ENCODE measurements at places on chromosomes 3 and 15.

GRCh38 chr15:27101982-27102381 lies 131.0 kb downstream of the GABRG3 start:
- no peak for DNase-seq

- DNase-seq: no peak
Measured at GRCh38 chr3:2568929-2569328, 470.3 kb downstream of the CNTN4 start.

GRCh38 chr3:37456270-37456708 lies 281.9 kb upstream of the LRRFIP2 start:
- no peak for DNase-seq

GRCh38 chr3:58585005-58585786 lies 8.0 kb upstream of the FAM107A start:
- DNase-seq: peak; percentile 9

DNA sequence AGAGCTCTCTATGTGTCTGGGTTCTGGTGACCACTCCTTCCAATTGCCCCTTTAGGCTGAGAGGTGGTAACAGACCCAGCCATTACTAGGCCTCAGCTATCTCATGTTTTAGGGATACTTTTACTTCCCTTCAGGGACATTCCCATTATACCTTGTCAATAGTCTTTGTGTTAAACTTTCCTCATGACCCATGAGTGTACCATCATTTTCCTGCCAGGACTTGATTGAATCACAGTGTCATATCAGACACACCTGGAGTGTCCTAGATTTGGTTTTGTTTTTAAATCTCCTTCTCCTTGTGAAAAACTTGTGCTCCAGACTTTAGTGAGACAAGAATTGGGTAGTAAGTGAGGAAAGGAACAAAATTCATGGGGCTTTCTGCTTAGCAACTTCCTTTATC lies 136.6 kb downstream of the KCNAB1 start:
- DNase-seq: no peak

DNA sequence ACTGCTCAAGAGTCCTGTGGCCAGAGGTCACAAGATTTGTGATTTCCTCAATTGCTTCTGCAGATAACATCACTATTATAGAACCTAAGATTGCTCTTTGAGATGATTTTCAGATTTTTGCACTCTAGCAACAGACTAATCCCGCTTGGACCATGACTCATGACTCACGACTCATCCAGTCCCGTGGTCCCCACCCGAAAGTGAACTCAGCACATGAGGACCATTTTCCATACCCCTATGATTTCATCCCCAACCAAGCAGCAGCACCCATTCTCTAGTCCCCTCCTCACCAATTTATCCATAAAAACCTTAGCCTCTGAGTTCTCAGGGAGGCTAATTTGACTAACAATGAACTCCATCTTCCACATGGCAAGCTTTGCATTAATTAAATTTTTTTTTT lies 106.3 kb upstream of the ALCAM start:
- no peak for DNase-seq

DNA sequence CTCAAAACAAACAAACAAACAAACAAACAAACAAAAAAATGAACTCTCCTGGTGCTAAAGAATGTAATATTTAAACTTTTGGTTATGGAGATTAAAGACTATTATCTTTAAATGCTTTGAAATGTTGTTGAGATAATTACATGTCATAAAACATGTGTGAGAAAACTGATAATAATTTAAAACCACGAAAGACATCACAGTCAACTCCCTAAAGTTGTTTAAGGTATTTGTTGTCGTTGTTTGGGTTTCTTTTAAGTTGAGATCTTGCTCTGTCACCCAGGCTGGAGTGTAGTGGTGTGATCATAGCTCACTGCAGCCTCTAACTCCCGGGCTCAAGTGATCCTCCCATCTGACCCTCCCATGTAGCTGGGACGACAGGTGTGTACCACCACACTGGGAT lies 12.0 kb downstream of the EFCAB12 start:
- DNase-seq: no peak

DNA sequence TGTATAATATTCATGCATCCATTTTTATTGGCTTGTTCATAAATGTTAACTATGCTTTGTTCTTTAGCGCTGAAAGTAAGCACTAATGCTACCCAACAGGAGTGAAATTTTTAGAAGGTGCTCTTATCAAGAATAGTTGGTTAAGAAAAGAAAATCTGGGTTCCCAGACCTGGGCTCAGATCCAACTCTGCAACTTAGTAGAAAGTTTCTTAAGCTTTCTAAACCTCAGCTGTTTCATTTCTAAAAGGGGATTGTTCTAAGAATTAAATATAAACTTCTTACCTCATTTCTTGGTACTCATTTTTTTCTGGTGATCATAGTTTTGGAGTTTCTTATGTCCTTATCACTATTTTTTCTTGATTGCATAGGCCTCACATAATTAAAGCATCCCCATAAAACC lies 12.1 kb downstream of the ARPP21 start:
- DNase-seq: no peak

DNA sequence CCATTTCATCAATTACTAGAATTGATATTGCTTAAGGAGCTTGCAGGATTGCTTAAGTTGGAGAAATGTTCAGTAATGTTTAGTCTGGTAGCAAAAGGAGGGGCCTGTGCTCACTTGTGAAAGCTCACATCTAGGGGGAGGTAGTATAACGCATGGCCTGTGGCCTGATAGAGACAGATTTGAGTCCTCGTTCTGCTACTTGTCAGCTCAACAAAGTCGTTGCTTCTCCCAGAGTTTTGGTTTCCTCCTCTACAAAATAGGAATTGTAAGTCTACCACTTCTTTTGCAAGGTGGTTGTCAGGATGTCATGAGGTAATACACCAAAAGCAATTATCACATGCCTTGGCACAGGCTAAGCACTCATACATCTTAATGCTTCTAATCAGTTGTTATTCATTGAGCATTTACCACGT lies 1.3 kb downstream of the ST3GAL6 start:
- DNase-seq: no peak

- no peak for DNase-seq
Measured at GRCh38 chr15:74172701-74173379, 670 bp upstream of the ISLR start.

GRCh38 chr3:48636149-48636655 lies 941 bp upstream of the SLC26A6 start:
- no peak for DNase-seq

- DNase-seq: no peak
Measured at GRCh38 chr15:79922512-79923078, 25.8 kb upstream of the MTHFS start.

DNA sequence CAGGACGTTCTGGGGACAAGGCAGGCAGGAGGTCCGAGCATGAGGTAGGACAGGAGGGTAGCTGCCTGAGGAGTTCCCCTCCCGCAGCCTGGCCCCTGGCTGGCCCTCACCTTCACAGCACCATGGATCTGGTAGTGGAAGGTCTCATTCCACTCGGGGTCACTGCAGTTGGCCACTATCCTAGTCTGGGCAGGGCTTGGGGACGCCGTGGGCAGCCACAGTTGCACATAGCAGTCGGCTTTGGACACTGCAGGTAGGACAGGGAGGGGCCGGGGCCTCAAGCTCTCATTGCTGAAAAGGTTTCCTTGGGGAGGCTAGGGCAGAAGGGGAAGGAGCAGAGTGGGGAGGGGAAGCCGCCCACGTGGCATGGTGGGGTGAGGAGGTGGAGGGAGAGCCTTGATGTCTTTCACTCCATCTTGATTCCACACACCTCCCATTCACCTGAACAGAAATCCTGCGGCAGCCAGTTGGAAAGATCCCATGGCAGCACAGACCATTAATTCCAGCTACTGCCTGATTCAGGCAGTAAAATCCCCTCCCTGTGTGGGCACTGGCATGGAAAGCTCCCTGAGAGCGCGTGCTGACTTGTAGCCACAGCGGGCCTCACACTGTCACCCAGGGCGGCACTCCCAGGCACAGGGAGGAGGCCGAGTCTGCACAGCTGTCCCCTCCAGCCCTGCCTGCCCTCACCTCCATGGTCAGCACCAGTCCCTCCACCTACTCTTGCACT lies 2.1 kb downstream of the PLA2G4F start:
- DNase-seq: no peak

GRCh38 chr15:96333131-96334016 lies 2.9 kb downstream of the NR2F2 start:
- DNase-seq: no peak

GRCh38 chr3:46903341-46904302 lies 26.1 kb downstream of the PTH1R start:
- DNase-seq: no peak

DNA sequence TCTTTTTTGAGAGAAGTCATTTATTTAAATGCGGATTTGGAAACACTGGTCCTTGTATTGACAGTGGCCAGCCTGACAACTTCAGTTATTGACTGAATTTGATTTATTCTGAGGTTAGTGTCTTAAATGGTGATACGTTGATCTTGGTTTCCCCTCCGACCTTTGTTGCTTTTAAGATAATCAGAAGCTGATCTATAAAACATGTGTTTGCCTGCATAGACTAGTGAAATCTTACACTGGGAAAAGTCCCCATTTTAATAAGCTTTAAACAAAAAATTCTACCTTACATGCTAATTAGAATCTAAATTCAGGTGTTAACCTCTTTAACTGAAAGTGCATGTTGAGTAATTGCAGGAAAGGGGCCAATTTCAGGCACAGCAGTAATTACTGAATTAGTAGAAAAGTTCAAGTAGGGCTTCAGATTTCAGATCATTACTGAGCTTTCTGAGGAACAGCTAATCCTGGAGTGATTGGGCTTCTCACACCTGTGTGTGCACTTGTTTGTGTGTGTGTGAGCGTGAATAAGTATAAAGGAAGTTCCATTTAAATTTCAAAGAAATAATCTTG lies 221.4 kb downstream of the SOX2 start:
- no peak for DNase-seq

DNA sequence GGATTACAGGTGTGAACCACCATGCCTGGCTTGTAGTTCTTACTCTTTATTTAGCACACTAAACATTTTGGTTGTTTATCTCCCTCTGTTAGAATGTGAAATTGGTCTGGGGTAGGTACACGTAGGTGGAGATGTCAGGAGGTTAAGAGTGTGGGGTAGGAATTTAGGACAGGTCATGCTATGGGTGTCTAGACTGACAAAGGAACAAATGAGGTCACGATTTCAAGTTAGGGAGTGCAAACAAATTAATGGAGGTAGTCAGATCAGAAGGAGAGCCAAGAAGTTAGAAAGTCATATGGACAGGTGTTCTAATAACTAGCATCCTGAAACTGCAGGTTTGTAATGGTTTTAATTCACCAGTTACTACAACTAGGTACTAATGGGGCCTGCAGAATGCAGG lies 19.8 kb downstream of the CDV3 start:
- no peak for DNase-seq

GRCh38 chr3:105722943-105723556 lies 145.8 kb downstream of the CBLB start:
- no peak for DNase-seq

DNA sequence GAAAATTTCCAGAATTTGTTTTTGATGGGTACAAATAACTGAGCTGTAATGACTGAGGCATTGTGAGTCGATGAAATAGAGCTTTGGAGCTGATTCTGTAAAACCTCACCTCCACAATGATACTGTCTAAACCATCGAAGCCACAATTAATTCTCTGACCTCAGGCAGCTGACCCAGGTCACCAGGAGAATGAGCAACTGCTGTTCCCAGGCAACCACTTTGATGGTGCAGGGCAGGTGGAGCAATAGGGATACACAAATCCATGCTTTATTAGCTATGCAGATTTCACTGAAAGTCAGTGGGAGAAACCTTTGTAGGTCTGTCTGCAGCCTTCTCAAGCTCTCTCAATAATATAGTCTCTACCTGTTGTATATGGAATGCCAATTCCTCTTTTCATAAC lies 204.4 kb downstream of the RYR3 start:
- no peak for DNase-seq

DNA sequence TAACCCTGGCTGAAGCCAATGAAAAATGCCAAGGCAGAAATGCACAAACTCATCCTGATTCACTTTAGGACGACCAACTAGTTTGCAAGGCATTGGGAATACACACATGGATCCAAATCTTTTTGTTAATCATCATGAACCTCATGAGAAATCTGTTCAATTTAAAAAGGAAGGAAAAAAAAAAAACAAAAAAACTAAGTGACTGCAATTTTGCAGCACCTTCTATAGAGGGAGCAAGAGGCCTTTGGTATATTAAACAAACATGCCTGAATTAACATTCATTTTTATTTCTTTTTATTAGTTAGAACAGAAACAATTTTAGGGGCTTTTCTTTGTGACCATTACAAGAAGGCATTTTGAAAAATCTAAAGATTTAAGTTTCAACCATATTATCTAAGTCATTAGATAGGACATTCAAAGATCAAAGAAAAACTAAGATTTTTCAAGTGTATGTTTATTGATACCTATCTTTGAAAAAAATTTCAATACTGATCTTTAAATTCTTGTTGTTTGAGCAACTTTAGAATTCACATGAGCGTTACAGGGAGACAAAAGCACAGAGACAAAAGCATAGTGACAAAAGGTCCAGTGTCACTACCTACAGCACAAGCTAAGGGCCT lies 182.4 kb downstream of the CBLB start:
- no peak for DNase-seq

- no peak for DNase-seq
Measured at GRCh38 chr15:73869216-73869995, 4.0 kb upstream of the TBC1D21 start.

GRCh38 chr3:122184591-122184929 lies 1.1 kb downstream of the CASR start:
- no peak for DNase-seq

GRCh38 chr3:32709346-32709745 lies 24.4 kb downstream of the CNOT10 start:
- no peak for DNase-seq

- DNase-seq: no peak
Measured at GRCh38 chr15:59885832-59886231, 118.3 kb upstream of the FOXB1 start.

DNA sequence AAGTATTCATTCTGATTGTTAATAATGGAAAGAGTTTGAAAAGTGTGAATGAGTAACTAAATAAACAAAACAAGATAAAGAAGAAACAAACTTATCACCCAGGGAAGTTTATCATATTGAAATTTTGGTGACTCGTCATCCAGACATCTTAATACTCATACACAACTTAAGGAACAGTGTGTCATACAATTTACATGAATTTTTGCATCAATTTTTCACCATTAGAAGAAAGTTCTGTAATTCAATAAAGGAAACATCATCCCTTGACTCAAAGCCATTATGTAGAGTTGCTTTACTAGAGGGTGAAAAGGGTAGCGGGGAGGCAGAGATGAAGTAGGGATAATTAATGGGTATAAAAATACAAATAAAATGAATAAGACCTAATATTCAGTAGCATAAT lies 536.2 kb downstream of the GRM7 start:
- no peak for DNase-seq

DNA sequence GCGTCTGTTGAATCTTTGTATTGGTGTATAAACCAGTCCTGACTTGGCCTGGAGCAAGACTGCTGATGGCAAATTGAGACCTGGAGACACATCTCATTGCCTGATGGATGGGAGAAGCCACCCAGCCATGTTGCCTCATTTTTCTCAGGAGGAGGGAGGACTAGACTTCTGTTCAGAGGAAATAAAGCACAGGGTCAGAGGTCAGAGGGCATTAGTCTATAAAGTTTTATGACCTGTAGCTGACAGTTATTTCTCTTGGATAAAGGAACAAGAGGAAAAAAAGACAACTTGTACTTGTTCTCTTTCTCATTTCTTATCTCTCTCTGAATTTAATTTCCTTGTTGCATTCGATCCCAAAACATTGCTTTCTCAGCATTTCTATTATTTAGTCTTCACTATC lies 775.9 kb downstream of the SQOR start:
- no peak for DNase-seq

Data from stimulated activated CD8-positive, alpha-beta memory T cell treated with anti-CD3 and anti-CD28 coated beads, Interleukin-15, amount 100 ng/mL, for 4 hours (primary cell).